Large intestine (tissue), 12 donors: ENCODE measurements at places on chromosomes 1 and 21. TPM values are rescaled to one million over a fixed set of nuclear protein-coding genes. Genes with fewer than 3 reads are reported as not detected.

Gene HORMAD1
- polyA plus RNA-seq = 0.21 TPM

GRCh38 chr21:46095814-46096595 is 1.9 kb upstream of the COL6A2 start:
- no peak overlapping the region for H3K4me3 ChIP-seq
- DNase-seq = no peak
- H3K27me3 ChIP-seq = peaks cover 36% of the 10 kb centered on the region
- H3K27ac ChIP-seq = no peak overlapping the region

GRCh38 chr21:42925114-42925926 is at the start of gene ERVH48-1:
Gene ERVH48-1 (minus strand): TSS chr21:42925630. CDS start chr21:42919006, 6,624 bp downstream.
- no peaks in the 10 kb centered on the region for H3K36me3 ChIP-seq
- no peak within 1 kb of the TSS for H3K4me3 ChIP-seq
- H3K4me1 ChIP-seq = peaks cover 4% of the 10 kb centered on the region
- no peak for DNase-seq
- no peaks in the 10 kb centered on the region for H3K27me3 ChIP-seq

Gene S100A7A
- not detected for polyA plus RNA-seq

- DNase-seq = no peak
- H3K4me1 ChIP-seq = no peaks in the 10 kb centered on the region
- no peak overlapping the region for H3K27ac ChIP-seq
- H3K4me3 ChIP-seq = no peak overlapping the region
- peaks cover 7% of the 10 kb centered on the region for H3K27me3 ChIP-seq
- H3K36me3 ChIP-seq = no peaks in the 10 kb centered on the region
Measured at GRCh38 chr1:37323486-37324377, 150.6 kb upstream of the ZC3H12A start.

- no peaks in the 10 kb centered on the region for H3K36me3 ChIP-seq
- H3K4me1 ChIP-seq = no peaks in the 10 kb centered on the region
- H3K27me3 ChIP-seq = peaks cover 65% of the 10 kb centered on the region
Measured at GRCh38 chr1:220895412-220895946, 16.2 kb downstream of the HLX start.

Gene ZFP69B
- polyA plus RNA-seq = 2.7 TPM
